Activated T-helper 1 cell treated with anti-CD3 and anti-CD28 coated beads, Interleukin-12 subunit alpha, Interleukin-12 subunit beta, Interleukin-2, Interleukin-4 antibody, amounts not matched to agents 30 ng/mL and 10 ng/mL and 1 ng/mL, durations not matched to agents 14 hours and 24 hours and 36 hours (primary cell): ENCODE measurements at places on chromosomes 7 and 10.

GRCh38 chr7:48511080-48511479 is 339.8 kb downstream of the ABCA13 start:
- no peak for DNase-seq

GRCh38 chr7:115047958-115048720 is 126.2 kb downstream of the MDFIC start:
- DNase-seq: no peak

DNA sequence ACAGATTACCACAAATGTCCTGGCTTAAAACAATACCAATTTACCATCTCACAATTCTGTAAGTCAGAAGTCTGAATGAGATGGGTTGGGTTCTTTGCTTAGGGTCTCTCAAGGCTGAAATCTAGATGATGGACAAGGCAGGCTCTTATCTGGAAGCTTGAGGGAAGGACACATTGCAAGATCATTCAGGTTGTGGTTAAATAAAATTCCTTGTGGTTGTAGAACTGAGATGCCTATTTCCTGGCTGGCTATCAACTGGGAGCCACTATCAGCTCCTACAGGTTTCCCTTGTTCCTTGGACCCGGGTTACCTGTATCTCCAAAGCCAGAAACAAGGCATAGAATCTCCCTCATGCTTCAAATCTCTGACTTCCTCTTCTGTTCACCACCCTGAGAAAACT is 148.4 kb downstream of the MDFIC start:
- DNase-seq: no peak

DNA sequence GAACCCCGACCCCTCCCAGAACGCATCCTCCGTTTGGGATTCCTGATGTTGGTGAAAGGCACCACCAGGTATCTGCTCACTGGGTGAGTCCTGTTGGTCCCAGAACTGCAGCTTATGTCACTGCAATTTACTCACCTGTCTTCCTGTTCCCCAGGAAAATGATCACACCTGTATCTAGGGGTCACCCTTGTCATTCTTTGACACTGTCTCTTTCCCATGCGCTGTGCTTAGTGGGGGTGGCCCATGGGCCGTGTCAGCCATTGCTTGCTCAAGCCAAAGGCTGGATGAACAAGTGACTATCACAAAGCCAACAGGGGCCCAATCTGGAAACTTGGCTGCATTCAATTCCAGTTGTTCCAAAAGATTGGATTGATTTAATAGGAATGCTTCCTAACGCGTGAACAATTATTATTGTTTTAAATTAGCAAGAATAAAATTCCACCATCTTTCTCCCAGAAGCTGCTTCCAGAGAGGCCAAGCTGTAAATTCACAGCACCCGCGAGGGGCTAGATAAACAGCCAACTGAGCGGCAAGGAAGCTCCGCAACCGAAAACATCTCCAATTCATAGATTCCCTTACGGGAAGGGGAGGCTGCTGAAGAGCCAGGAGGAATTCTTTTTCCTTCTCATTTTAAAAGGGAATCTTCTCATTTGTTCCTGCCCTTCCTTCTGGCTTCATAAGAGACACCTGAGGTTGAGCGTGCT is 134.8 kb upstream of the ZMIZ1 start:
- no peak for DNase-seq

GRCh38 chr10:63738410-63738809 is 217.2 kb downstream of the REEP3 start:
- no peak for DNase-seq

GRCh38 chr10:13147161-13147560 is 14.2 kb upstream of the MCM10 start:
- DNase-seq: no peak
